H7 (cell line): ENCODE measurements at places on chromosomes 3 and 15. TPM values are rescaled to one million over a fixed set of nuclear protein-coding genes. Genes with fewer than 3 reads are reported as not detected.

DNA sequence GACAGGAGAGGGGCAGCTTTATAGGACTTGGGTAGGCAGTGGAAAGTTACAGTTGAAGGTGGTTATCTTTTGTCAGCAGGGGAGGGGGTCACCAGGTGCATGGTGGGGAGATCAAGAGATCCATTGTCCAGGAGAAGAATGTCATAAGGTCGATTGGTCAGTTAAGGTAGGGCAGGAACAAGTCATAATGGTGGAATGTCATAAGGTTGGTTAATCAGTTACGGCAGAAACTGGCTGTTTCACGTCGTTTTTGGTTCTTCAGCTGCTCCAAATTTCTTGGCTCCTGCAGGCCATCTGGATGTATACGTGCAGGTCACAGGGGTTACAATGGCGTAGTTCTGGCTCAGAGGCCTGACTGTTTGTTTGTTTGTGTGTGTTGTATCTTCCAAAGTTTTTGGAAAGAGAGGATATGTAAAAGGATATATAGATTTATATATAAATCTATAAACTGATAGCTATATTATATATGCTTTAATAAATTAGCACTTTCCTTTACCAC lies 565.1 kb downstream of the ZNF385D start:
- DNase-seq, result no peak

DNA sequence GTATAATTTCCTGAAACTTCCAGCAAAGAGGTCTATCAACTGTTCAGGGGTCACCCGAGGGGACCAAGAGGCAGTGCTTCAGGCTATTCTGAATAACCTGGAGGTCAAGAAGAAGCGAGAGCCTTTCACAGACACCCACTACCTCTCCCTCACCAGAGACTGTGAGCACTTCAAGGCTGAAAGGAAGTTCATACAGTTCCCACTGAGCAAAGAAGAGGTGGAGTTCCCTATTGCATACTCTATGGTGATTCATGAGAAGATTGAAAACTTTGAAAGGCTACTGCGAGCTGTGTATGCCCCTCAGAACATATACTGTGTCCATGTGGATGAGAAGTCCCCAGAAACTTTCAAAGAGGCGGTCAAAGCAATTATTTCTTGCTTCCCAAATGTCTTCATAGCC lies 6.8 kb downstream of the GCNT3 start:
- DNase-seq, result no peak

Gene VGLL3
- total RNA-seq, result 1.5 and 1.8 TPM in 2 replicates

DNA sequence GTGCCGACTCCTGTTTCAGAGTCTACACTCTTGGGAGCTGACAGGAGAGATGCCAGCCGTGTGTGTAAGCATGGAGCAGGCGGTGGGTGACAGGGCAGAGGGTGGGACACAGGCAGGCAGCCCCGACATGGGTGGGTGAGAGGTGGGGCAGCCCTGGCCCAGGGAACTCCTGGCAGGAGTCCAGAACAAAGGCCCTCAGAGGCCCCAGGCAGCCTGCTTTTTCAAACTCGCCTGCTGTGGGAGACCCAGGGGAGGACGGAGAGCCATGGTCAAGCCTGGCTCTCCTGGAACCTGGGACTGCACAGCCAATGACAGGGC lies 29.3 kb upstream of the SLC41A3 start:
- no peak for DNase-seq

GRCh38 chr15:39273717-39274411 lies 307.0 kb upstream of the THBS1 start:
- no peak for DNase-seq

DNA sequence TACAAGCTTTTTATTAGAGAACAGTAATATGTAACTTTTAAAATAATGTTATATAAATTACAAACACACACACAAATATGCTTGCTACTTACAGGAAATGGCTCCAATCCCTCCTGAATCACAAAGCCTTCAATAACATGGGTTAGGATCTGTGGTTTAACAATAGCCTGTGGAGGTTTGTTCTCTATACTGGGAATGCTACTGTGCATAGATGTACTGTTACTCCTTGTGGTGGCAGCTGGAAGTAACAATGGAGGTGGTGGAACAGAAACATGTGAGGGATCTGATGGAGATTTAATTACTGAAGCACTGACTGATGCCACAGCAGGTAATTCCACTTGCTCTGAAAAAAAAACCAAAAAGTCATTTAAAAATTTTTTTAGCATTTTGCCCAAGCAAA lies 64.4 kb downstream of the PHC3 start:
- DNase-seq, result peak; percentile 6

- DNase-seq, result no peak
Measured at GRCh38 chr15:63389902-63390670, 8.4 kb upstream of the CA12 start.
